ENCODE measurements at places on chromosomes 12 and 14. TPM values are rescaled to one million over a fixed set of nuclear protein-coding genes. Genes with fewer than 3 reads are reported as not detected.

Gene GALC
- total RNA-seq = 10.2 TPM

Gene PTPRQ
- 0.01 TPM for total RNA-seq

Gene KIF21A
- 19.7 TPM for total RNA-seq

Gene TBX5
- not detected for total RNA-seq

Gene ADAMTS20
- total RNA-seq = not detected

Gene LGMN
- 54.4 TPM for total RNA-seq

Gene CIPC
- total RNA-seq = 7.2 TPM

Gene MSI1
- 1.6 TPM for total RNA-seq

Gene RTL1
- 0.15 TPM for total RNA-seq

Gene TTC6
- 0.34 TPM for total RNA-seq

Gene SERPINA12
- not detected for total RNA-seq

Gene YY1
- 61.8 TPM for total RNA-seq

Gene HVCN1
- total RNA-seq = 0.53 TPM

Gene NUAK1
- total RNA-seq = 7.0 TPM

Gene SYCP3
- not detected for total RNA-seq

Gene PIP4P1
- 38.3 TPM for total RNA-seq

Gene REM2
- total RNA-seq = 0.39 TPM

Gene ITGA5
- 241 TPM for total RNA-seq

Gene KRT8
- total RNA-seq = 4,836 TPM

Gene PLCZ1
- total RNA-seq = not detected

Gene SERPINA3
- total RNA-seq = 15.9 TPM

Gene GALNT8
- not detected for total RNA-seq

Gene KRT81
- total RNA-seq = 4,151 TPM

Gene FBLN5
- 5.7 TPM for total RNA-seq

Gene DIO2
- total RNA-seq = 2.9 TPM

Gene ACOT4
- 1.9 TPM for total RNA-seq

Measured in A549 treated with Mapracorat at 1 μM for 4 hours (cell line).